BE2C (cell line): ENCODE measurements at places on chromosomes 7 and 10.

DNA sequence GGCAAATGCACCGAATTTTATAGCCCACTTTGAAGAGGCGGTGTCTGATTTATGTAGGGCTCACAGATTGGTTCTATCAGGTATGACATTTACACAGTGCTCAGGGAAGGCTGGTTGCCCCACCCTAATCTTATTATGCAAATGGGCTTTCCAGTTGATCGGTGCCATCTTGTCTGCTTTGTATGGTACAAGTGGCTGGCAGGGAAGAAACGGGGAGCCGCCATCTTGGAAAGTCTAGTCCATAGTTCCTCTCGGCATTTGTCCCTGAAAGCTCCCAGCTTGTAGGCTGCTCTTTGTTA lies 36.6 kb downstream of the TMEM229A start:
- DNase-seq = no peak

GRCh38 chr10:16942381-16943078 lies 125.3 kb upstream of the RSU1 start:
- DNase-seq = no peak

DNA sequence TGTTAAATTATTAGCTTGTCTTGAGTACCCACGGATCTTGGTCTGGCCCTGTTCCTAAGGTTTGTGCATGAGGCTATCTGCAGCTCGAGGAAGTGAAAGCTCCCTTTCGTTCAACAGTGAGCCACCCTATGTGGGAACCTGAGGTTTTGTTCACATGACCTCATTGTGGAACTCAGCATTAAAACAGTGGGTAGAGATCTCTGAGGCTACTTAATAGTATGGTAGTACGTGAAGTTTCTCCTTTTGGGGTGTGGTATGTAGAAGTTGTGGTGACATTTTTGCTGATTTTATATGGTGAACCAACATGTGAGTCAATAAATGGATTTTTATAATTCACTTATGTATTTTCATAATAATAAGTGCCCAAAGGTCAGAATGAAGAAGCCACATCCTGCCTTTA lies 252.7 kb upstream of the FERD3L start:
- no peak for DNase-seq

DNA sequence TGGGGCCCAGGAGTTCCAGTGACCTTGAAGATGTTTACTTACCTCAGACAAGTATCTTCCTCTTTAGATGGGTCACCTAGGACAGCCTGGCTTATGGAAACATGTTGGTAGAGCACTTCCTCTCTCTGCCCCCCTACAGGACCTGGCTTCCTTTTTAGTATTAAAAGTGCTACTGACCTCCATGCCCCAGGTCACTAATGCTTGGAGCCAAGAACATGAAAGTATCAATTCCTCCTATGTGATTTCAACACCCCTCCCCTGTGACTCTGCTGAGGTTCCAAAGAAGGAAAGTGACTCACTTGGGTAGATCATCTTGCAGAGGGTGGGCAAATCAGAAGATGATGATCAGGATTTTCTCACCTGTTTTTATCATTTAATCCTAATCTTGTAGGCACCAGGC lies 125.3 kb upstream of the CCDC6 start:
- DNase-seq = no peak

- DNase-seq = no peak
Measured at GRCh38 chr7:99006739-99007424, 128.6 kb downstream of the TRRAP start.

GRCh38 chr7:92832534-92833023 lies 3.8 kb downstream of the CDK6 start:
- no peak for DNase-seq

DNA sequence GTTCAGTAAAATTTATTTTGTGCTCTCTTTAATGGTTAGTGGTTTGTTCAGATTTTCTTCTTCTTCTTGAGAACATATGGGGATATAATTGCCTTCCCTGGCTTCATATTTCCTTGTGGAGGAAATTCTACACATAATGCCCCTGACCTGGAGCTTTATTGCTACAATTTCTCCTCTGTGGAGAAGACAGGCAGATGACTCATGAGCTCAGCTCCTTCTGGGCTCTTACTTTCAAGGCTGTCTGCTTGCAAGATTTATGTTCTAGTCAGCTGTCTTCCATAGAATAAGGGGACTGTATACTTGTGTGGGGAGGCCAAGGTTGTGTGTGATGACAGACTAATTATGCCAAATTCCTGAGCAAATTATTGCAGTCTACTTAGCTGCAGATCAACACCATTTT lies 1.6 kb downstream of the LRRD1 start:
- DNase-seq = no peak
